ENCODE measurements at places on chromosomes 12 and 14. TPM values are rescaled to one million over a fixed set of nuclear protein-coding genes. Genes with fewer than 3 reads are reported as not detected.

Gene DUSP16
- 13.4 TPM for total RNA-seq

Gene IL26
- total RNA-seq: not detected

DNA sequence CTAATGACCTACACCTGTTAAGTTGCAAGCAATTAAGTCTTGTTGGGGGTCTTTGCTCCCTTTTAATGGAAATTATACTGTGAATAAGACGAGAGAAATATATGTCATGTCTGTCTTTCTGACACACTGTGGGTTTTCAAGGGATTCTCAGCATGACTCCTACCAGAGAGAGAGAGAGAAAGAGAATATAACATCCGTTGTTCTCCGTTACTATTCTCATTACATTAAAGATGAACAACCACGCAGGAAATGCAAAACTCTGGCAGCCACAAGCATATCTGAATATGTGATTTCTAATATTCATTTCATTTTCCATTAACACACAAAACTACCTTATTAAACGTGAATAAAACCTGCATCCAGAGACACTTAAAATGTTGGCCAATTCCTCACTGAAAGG is 67.3 kb upstream of the EGLN3 start:
- H3K4me3 ChIP-seq: no peak overlapping the region
- H3K4me1 ChIP-seq: no peaks in the 10 kb centered on the region
- H3K36me3 ChIP-seq: no peaks in the 10 kb centered on the region
- DNase-seq: no peak
- no peaks in the 10 kb centered on the region for H3K27me3 ChIP-seq

DNA sequence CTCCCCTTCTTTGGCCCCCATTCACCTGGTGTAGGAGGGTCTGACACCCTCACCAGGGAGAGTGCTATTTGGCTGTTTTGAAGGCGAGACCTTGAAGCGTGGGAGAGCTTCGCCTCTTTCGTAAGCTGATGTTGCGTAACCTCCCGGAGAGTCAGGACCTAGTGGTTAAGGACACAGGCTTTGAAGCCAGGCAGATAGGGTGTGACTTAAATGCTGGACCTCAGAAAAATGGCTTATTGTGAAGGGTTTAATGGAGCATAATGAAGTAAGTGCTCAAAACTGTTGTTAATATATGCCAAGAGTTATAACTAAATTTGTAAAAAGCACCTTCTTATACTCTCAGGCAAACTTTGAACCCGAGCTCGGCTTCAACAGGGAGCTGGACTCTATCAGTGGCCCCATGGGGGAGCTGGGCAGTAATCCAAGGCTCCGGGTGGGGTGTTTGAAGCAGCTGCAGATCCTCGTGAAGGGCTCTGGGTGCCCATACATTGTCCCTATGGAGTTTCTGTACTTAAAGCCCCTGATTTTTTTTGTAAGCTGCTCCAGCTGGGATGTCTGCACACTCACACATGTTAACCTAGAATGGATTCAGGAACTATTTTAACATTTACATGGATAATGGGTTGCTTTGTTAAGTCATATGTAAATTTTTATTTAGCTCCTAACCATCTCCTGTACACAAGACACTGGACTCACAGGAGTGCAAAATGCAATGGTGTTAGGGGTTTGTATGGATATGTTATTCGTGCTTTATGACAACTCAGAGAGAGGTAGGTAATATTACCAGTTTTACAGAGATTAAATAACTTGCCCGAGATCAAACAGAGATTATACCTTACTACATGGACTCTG is 26.0 kb downstream of the PPFIBP1 start:
- peak overlapping the region; percentile 25 for H3K4me3 ChIP-seq
- H3K4me1 ChIP-seq: peaks cover 96% of the 10 kb centered on the region
- H3K36me3 ChIP-seq: no peaks in the 10 kb centered on the region
- H3K27ac ChIP-seq: peak overlapping the region; percentile 82
- peak; percentile 94 for DNase-seq
- no peaks in the 10 kb centered on the region for H3K27me3 ChIP-seq

GRCh38 chr12:96194971-96195844 is 1.0 kb downstream of the ELK3 start:
- H3K4me1 ChIP-seq: peaks cover 43% of the 10 kb centered on the region
- peak overlapping the region; percentile 88 for H3K4me3 ChIP-seq
- no peaks in the 10 kb centered on the region for H3K27me3 ChIP-seq
- H3K36me3 ChIP-seq: no peaks in the 10 kb centered on the region
- H3K27ac ChIP-seq: peak overlapping the region; percentile 94

GRCh38 chr14:101737414-101738339 is 23.8 kb upstream of the PPP2R5C start:
- no peaks in the 10 kb centered on the region for H3K36me3 ChIP-seq
- no peaks in the 10 kb centered on the region for H3K27me3 ChIP-seq
- no peak for DNase-seq
- no peak overlapping the region for H3K27ac ChIP-seq
- peaks cover 6% of the 10 kb centered on the region for H3K4me1 ChIP-seq
